Stimulated activated CD8-positive, alpha-beta memory T cell treated with anti-CD3 and anti-CD28 coated beads, Interleukin-7, amount 100 ng/mL, for 4 hours (primary cell): ENCODE measurements at places on chromosomes 2 and 18.

DNA sequence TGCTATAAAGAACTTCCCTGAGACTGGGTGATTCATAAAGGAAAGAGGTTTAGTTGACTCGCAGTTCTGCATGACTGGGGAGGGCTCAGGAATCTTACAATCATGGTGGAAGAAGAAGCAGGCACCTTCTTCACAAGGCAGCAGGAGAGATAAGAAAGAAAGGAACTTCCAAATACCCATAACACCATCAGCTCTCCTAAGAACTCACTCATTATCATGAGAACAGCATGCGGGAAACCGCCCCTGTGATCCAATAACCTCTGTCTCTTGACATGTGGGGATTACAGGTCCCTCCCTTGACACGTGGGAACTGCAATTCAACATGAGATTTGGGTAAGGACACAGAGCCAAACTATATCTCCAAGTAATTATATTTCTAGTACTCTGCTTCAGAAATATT lies 163.8 kb upstream of the CDH20 start:
- DNase-seq = no peak

- no peak for DNase-seq
Measured at GRCh38 chr2:100235581-100235980, 86.7 kb downstream of the LONRF2 start.

GRCh38 chr2:163563336-163563735 lies 172.5 kb downstream of the FIGN start:
- no peak for DNase-seq

- DNase-seq = no peak
Measured at GRCh38 chr2:14072338-14072737, 560.2 kb upstream of the LRATD1 start.

DNA sequence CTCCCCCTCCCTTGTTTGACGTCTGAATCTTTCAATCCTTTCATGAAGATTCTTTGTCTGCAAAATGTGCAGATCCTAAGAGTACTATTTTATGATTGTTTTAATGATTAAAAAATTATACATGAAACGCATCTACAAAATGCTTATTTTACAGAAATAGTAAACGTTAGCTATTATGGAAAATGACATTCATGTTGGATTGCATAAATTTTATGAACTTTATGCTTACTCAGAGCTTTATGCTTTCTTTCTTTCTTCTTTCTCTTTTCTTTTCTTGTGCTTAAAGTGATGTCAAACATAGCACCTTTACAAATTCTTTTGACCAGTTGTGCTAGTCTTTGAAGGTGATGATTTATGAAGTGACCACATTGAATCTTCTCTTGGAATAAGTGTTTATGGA lies 805.4 kb downstream of the ADCYAP1 start:
- no peak for DNase-seq

DNA sequence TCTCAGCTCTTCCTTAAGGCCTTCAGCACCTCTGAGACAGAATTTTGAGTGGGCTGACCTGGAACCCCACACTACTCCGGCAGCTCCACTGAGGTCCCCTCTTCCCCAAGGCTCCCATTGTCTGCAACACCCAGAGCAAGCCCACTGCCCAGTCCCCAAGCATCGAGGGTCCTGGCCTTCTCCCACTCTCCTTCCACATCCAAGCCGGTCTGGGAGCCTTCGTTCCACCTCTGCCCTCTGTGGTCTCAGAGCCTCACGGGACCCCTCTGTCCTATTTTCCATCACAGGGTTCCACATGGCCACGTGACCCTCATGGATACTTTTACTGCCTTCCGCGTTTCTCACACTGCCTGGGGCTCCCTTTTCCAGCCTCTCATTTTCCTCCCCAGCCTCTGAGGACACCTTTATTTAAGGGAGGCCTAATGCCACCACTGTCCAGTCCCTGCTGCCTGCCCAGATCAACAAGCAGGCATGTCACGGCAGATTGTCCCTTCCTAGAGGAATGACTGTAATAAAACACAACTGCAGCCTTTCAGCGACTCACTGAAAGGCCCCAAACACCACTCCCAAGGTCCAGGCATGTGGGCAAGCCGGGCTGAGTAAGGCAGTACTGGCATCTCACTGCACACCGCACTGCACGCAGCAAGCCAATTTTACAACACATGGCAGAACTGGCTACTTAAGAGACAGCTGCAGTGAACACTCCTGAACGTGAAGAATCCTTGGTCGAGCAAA lies 7.9 kb upstream of the SALL3 start:
- DNase-seq = no peak

GRCh38 chr18:77995593-77995992 lies 745.9 kb downstream of the GALR1 start:
- no peak for DNase-seq

DNA sequence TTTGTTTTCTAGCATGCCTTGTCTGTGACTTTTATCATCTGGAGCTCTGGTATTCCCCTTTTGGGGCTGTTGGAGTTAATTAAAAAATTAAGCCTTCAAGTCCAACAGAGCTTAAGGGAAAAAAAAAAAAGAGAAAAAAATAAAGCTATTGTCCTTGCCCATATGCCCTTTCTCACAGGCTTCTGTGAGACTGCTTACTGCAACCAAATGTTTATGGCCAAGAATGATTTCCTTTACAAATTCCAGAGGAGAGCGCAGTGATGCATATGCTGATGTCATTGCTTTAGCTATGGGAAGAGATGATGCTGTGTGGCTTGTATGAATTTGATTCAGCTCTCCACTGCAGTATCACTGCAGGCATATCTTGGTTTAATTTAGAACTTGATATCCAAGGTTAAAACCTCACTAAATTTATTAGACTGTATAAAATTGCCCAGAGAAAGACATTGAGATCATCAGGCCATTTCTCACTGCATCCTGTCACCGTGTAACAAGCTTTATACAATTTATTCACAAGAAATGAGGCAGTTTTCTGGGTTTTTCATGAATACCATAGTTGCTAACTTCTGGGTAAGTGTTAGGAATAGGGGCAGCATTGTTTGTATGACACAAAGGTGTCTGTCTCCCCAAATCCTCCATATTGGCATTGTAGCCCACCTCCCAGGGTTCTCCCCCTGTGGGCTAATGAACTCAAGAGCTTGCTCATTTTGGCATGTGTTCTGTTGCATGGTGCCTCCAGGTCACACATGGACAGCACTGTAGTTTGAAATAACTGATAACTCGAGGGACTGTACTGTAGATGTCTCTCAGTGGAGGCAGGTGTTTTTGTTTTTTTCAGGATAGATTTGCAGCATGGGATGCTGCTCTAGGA lies 85.0 kb downstream of the TANC1 start:
- no peak for DNase-seq

GRCh38 chr2:63054841-63055225 lies 4.2 kb downstream of the OTX1 start:
- no peak for DNase-seq

- peak; percentile 85 for DNase-seq
Measured at GRCh38 chr2:240434728-240435456, 571 bp upstream of the GPC1 start.

- no peak for DNase-seq
Measured at GRCh38 chr2:191499874-191500565, 177.9 kb upstream of the NABP1 start.

GRCh38 chr18:57705832-57706595 lies 84.4 kb upstream of the NARS1 start:
- no peak for DNase-seq

DNA sequence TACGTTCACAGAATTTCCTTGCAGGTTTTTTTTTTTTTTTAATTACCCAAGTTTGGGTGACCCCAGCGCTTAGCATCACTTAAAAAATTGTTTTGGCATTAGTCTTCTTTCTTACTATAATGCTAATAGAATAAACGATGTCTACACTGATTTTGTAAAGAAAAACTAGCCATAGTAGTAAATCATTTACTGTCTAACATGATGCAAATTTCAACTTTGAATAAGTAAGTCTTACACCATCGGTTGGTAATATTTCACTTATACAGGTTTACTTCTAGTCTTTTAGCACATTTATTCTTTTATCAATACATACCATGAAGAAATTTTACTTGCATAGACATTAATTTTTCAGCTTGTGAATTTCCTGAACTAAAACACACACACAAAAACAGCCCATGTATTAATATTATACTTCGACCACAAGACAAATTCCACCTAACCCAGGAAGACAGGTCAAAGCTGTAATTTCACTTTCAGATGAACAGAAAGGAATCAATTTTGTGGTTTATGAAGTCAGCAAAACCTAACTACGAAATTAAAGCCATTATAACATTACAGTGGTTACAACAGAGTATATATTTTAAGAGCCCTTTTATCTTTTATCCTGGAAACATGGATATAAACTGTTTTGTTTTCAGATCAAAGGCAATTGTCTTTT lies 1.9 kb downstream of the YES1 start:
- no peak for DNase-seq

- DNase-seq = no peak
Measured at GRCh38 chr18:76928179-76928868, 106.0 kb downstream of the ZNF236 start.

- DNase-seq = no peak
Measured at GRCh38 chr2:2587354-2587753, 256.3 kb upstream of the MYT1L start.

DNA sequence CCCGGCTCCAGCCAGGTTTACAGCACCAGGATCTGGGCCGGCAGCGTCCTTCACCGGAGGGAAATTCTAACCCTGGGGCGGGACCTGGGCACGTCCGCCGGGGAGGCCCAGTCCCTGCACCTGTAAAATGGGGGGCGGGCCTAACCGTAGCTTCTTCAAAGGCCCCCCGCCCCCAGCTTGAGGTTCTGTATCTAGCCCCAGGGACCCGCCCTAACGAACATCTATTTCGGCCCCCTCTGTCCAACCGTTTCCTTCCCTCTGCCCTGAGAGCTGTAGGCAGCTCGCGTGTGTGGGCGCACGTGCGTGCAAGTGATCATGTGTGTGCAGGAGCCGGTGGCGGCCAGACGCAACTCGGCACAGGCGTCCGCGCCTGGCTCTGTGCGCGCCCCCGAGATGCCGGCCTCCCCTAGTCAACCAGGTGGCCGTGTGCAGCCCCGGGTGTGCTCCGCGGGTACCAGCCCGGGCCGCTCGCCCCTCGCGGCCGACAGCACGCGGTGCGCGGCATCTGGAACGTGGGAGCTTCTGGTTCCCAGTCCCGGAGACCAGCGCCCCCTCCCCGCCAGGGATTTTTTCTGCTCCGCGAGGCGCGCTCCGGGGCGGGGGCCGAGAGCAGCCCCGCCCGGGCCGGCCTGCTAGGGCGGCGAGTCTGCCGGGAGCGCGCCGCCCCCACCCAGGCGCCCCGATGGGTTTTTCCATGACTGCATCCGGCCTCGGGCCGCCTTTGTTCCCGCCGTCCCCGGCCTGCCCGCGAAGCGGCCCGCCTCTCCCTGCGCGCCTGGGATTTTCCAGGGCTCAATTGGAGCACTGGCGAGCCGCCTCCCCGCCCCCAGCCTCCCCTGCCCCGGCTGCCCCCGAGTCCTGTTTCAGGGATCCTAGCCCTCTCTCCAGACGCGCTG lies 21.2 kb downstream of the TEX44 start:
- peak; percentile 60 for DNase-seq

- DNase-seq = no peak
Measured at GRCh38 chr18:4734903-4735302, 279.8 kb upstream of the DLGAP1 start.

DNA sequence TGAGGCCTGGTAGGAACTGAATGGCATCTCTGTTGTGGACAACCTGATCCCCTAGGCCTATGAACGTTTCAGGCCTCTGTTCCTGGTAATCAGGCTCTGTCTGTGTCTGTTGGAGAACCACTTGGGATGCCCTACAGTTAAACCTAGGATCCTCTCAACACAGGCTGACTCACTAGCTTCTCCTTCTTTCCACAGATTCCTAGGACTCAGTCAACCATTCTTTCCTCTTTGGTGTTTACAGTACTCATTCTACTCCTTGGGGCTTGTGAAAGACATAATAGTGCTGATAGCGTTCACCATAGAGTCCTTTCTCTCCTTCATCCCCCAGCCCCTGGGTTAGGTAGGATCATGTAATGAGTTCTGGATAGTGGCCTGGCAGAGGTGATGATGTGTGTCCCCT lies 544.3 kb downstream of the METTL4 start:
- no peak for DNase-seq

DNA sequence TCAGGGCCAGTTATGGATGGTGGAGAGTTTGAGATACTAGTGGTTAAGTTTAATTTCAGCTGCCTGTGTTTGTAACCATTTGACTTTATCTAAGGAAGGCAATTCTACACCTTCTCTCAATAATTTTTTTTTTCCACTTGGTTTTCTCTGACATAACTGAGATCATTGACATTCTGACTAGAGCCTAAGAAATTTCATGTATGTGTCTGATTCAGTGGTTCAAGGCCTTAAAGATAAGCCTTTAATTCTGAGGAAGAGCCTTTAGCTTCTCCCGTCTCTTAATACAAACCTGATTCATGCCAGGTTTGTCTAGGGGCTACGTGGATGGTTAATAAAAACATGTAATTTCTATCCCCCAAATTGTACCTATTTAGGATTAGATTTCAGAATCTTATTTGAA lies 971.4 kb downstream of the DPP10 start:
- no peak for DNase-seq

GRCh38 chr18:34120294-34120693 lies 104.4 kb downstream of the NOL4 start:
- DNase-seq = no peak

DNA sequence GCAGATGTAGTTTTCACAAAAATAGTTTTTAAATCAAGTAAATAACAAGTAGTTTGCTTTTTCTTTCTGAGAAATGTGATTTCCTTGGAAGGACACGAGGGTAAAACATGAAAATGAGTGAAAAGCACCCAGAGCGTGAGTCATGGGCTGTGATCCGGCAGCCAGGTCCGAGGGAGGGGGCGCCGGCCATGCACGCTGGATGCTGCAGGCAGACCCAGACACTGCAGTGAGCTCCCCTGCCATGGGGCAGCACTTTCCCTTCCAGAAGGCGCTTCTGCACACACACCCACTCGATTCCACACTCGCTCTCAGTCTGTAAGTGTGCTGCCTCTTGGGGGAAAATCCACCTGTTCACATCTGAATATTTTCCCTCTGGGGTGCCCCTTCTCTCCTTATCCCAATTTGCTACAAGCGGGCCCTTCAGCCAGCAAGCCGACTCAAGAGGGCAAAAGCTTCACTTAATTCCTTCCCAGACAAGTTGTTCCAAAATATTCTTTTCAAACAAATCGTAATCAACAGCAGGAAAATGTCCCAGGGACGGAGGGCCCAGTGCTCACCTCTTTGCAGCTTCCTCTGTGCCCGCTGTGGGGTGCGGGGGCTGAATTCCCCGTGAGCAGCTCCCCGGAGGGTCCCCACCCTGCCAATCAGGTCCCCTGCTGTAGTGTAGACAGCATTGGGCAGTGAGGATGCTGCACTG lies 87.0 kb upstream of the ID2 start:
- no peak for DNase-seq

DNA sequence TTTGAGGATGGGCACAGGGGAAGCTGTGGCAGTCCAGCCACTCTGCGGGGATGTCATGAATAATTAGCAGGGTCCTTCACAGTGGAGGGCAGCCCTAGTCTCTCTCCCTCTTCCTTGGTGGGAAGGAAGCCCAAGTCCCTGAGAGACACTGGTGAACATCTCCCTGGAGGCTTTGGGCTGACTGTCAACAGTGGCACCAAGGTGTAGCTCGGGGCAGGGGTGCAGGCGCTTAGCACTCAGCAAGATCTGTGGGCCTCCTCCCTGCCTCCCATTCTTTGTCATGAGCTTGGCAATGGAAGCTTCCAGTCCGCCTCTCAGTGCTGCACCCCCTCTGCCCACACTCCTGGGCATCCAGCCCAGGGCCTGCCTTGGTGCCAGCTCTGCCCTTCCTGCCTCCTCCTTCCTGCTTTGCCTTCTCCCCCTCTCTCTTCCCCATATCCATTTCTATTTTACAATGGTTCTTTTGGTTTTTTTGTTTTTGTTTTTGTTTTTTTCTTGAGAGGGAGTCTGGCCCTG lies 59.4 kb downstream of the STEAP3 start:
- no peak for DNase-seq
